Regular cardiac myocyte (primary cell): ENCODE measurements at places on chromosomes 2 and 18. TPM values are rescaled to one million over a fixed set of nuclear protein-coding genes. Genes with fewer than 3 reads are reported as not detected.

The SERPINB4 gene
- total RNA-seq, result not detected in 2 replicates

The RAB27B gene
- total RNA-seq, result 5.9 and 16.9 TPM in 2 replicates

The KRTCAP3 gene
- total RNA-seq, result not detected in 2 replicates

The NT5DC4 gene
- total RNA-seq, result not detected in 2 replicates

The CDK15 gene
- total RNA-seq, result 0.56 and 0.77 TPM in 2 replicates

The KLF7 gene
- 13.6 and 18.6 TPM in 2 replicates for total RNA-seq

The MROH2A gene
- not detected in 2 replicates for total RNA-seq

The PIEZO2 gene
- total RNA-seq, result 2.9 and 5.1 TPM in 2 replicates

The DPP10 gene
- not detected in 2 replicates for total RNA-seq

The MC2R gene
- total RNA-seq, result not detected in 2 replicates

The CHRNG gene
- not detected in 2 replicates for total RNA-seq

The AMER3 gene
- not detected in 2 replicates for total RNA-seq

The FBXO36 gene
- total RNA-seq, result 1.5 and 2.3 TPM in 2 replicates

The ADAM23 gene
- 3.9 and 4.4 TPM in 2 replicates for total RNA-seq

The UGT1A6 gene
- 0.58 and 1.4 TPM in 2 replicates for total RNA-seq

The IL36RN gene
- total RNA-seq, result under 0.01 TPM in 1 of 2 replicates, not detected in the other

The IL37 gene
- total RNA-seq, result not detected in 2 replicates

The POU3F3 gene
- total RNA-seq, result 0.19 and 0.28 TPM in 2 replicates

The RUFY4 gene
- not detected in 2 replicates for total RNA-seq

The OTOF gene
- 0.19 and 0.28 TPM in 2 replicates for total RNA-seq

The ABCG8 gene
- total RNA-seq, result not detected in 2 replicates

The GPR35 gene
- total RNA-seq, result 0.19 and 0.85 TPM in 2 replicates

The ZNF385B gene
- total RNA-seq, result not detected in 2 replicates

The FBXO41 gene
- total RNA-seq, result 0.38 and 1.1 TPM in 2 replicates

The DNAH6 gene
- total RNA-seq, result under 0.01 TPM in 2 replicates

The CCL20 gene
- 1.3 and 57.5 TPM in 2 replicates for total RNA-seq

The SLC4A5 gene
- under 0.01 TPM in 1 of 2 replicates, not detected in the other for total RNA-seq

The RAB6C gene
- total RNA-seq, result under 0.01 TPM in 1 of 2 replicates, not detected in the other

The NCK2 gene
- total RNA-seq, result 29.0 and 32.2 TPM in 2 replicates

The ATOH8 gene
- 28.2 and 28.6 TPM in 2 replicates for total RNA-seq
